Common myeloid progenitor, CD34-positive (primary cell): ENCODE measurements at places on chromosomes 11 and 22.
A peak's percentile ranks its signal among the peaks of the same experiment; 100 is the strongest.

DNA sequence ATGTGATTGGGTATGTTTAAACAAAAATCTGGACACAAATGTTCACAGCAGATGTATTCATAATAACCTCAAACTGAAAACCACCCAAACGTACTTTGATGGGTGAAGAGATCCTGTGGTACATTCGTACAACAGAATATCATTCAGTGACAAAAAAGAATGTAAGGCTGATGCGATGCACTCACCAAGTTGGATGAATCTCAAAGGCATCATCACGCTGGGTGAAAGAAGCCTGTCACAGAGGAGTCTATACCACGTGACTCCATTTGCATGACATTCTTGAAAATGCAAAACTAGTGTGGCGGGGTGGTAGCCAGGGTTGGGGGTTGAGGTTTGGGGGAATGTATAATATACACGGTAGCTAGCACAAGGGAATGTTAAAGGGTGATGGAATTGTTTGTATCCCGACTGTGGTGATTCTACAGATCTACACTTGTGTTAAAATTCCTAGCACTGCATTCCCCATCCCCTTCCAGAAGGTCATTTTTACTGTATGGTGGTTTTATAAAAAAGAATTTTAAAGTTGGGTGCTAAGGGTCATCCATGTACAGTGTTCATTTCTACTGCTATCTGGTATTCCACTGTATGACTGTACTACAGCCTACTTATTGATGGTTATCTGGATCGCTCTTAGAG lies 35.0 kb upstream of the SLC25A1 start:
- DNase-seq, result no peak

- no peak for DNase-seq
Observed at GRCh38 chr22:39559456-39560105, 11.0 kb upstream of the CACNA1I start.

DNA sequence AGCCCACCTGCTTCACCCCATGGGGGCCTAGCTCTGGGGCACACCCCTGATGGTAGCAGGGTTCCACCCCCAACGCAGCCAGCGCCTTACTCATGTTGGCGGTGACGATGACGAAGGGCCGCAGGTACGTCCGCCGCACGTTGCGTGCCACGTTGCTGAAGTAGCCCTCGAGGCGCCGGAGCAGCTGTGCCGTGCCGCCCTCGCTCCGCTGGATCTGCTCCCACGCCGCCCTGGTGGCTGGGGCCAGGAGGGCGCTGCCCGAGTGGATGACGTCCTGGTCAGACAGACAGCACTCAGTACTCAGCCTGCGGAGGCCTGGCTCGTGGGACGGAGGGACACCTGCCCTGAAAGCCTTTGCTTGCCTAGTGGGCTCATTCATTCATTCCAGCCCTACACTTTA lies 50.8 kb downstream of the TRMU start:
- no peak for DNase-seq

GRCh38 chr22:44403602-44404329 lies 91.0 kb upstream of the SHISAL1 start:
- DNase-seq, result no peak

DNA sequence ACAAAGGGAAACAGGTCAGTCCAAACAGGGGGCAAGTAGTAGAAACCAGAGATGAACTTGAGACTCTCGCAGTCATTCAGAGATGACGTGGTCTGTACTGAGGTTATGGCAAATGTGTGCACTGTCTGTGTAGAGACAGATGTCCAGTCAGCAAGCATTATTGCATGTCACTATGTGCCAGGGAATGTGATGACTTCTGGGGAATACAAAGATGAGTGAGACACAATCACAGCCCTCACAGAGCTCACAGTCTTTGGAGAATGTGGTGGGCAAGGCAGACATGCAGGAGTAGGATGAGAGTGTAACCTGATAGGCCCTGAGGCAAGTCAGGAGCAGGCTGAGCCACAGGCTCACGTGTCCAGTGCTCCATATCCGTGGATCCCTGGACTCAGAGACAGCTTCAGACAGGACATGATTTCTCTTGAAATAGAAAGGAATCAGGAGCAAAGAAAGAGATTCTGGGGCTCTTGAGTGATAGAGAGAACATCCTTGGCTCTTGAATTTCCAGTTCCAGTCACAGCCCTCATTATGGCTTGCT lies 550.7 kb downstream of the ETS1 start:
- DNase-seq, result no peak

GRCh38 chr22:39282645-39283321 lies 36.6 kb downstream of the RPL3 start:
- no peak for DNase-seq

DNA sequence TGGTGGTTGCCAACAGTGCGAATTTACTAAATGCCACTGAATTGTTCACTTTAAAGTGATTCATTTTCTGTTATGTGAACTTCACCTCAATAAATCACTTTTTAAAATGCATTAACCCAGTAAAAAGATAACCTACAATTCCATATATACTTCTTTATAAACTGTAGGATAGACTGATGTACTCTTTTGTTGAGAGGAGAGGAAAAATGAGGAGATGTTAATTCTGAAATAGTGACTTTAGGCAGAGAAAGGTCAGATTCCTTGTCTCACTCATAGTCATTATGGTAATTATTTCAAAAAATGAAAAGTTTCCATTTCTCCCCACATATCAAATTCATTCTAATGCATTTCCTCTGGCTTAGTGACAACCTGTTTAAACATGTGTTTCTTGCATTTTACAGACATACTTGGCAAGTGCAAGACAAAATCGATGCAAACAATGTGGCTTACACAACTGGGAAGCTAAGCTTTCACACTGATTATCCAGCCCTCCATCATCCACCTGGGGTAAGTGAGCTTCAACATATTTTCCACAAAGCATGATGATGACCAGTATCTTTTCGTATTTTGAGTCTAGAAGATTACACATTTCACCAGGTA lies 74.5 kb downstream of the BBOX1 start:
- DNase-seq, result no peak

GRCh38 chr22:35484651-35485556 lies 55.7 kb upstream of the RASD2 start:
- no peak for DNase-seq

DNA sequence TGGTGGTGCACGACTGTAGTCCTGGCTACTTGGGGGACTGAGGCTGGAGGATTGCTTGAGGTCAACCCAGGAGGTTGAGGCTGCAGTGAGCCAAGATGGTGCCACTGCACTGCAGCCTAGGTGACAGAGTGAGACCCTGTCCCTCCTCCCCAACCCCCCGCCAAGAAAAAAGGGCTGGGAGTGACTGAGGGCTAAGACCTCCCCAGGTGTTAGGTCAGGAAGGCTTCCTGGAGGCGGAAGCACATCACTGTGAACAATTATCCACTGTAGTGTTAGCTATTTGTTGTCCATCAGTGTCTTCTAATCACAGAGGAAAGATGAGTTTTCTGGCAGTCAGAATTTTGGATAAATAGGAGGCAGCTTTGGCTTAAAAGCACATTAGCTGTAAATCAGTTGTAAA lies 8.8 kb downstream of the YDJC start:
- DNase-seq, result no peak

GRCh38 chr11:70546191-70546940 lies 148.0 kb downstream of the CTTN start:
- DNase-seq, result no peak

DNA sequence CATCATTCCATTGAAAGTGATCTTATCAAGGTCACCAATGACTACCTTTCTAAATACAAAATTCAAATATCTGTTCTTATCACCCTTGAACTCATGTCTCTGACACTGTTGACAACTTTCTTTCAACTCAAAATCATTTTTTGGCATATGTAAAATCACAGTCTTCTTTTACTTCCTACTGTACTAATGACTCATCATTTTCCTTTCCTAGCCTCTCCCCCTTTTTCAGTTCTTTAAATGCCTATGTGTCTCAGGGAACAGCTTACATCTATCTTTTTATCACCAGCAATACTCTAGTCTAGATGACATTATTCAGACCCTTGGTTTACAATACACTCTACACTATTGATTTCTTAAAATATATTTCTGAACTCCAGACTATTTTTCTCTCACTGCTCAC lies 2220.7 kb upstream of the RAG2 start:
- DNase-seq, result no peak

DNA sequence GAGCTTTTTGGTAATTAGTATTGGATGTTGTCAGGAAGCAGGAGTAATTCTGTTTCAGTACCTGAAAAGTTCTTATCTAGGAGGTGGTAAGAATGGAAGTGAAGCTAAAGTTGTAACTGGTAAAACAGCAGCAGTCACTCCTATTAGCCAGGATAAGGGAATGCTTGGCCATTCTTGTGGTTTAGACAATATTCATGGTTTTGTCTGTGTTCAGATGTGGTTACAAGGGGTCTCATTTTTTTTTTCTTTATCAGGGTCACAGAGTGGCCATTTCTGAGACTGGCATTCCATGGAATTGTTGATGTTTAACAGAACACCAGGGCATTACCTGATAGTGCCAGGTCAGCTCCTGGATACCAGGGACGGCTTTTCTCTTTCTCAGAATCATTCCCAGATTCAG lies 23.8 kb downstream of the TAF1D start:
- DNase-seq, result peak; percentile 26

DNA sequence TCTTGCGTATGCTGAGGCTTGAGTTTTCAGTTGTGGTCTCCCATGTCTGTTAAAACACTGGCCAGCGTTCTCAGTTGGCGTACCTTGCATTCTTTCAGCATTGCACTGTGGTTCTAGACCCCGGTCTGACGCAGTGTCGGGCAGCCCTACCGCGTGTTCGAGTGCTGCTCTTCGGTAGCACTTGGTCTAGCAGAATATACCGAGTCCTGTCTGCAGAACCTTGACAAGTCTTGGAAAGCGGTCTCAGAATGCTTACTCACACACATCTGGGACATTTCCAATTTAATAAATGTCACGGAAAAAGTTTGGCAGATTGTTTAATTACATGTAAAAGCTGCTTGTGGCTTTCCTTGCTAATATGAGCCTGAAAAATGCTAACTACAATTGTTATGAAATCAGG lies 32.6 kb downstream of the PPFIA1 start:
- peak; percentile 13 for DNase-seq

DNA sequence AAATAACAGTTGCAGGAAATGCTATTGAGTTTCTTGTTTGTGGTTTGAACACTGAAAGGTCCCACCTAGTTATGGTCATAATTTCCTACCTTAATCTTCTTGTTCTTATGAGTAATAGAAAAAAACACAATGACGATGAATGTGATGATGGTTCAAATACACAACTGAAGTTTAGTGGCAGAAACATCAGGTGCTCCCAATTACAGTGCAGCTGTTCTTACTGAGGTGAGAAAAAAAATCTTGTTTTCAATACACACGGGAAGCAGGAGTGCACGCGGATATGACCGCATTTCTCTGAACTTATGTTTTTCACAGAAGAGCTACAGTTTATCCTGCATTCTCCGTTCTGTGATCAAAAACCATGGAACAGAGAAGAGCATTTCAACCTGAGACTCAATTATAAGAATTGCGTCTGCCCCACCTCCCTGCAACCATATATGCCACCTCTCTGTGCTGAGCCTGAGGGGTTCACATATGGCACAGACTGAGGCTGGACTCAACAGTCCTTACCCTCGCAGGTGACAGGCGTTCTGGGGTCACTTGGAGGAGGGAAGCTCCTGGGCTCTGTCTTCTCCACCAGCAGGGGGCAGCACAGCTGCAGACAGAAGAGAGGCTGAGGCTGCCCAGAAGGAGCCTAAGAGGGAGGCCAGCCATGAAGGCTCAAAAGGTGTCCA lies 99.7 kb upstream of the IGLL5 start:
- peak; percentile 55 for DNase-seq

- DNase-seq, result no peak
Observed at GRCh38 chr11:18501629-18502028, 25.1 kb downstream of the TSG101 start.

GRCh38 chr11:64762674-64763525 lies 3.1 kb upstream of the PYGM start:
- no peak for DNase-seq

- peak; percentile 93 for DNase-seq
Observed at GRCh38 chr22:42937164-42937843, 77.6 kb downstream of the PACSIN2 start.

DNA sequence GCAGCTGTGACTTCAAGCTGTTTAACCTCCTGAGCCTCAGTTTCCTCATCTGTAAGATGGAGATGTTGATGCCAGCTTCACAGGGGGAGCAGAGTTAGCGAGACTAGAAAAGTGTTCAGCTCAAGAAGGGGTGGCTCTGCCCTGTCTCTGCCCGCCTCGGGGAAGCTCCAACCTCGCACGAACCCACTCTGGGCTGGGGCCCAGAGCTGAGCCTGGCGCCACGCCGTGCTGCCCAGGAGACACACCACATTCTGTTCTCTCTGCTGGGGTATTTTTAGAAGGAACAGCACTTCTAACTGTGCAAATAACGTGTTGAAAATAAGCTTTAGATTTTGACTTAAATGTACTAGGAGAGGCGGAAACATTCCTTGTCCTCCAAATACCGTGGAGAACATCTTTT lies 74.1 kb downstream of the PHF21B start:
- DNase-seq, result no peak

DNA sequence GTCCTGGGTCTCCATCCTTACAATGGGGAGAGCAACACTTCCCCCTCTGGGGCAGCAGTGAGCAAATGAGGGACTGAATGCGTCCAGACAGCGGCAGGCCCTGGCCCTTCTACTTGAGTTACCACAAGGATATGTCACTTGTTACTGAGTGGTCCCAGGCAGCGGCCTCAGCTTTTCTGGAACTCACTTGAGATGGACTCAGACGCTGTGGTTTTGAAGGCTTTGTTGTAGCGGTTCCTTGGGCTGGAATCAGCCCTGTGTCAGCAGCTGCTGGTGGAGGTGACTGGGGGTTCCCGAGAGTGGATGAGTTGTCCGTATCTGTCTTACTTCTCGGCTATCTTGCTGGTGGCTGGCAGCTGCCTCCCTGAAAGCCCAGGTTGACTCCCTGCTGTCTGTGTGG lies 77.0 kb downstream of the MICAL2 start:
- DNase-seq, result peak; percentile 35

GRCh38 chr11:62242021-62242420 lies at the start of gene SCGB1D2:
TSS of gene SCGB1D2 (plus strand) at chr11:62242239. CDS start at chr11:62242308, 69 bp downstream.
- no peak for DNase-seq

GRCh38 chr11:67581469-67581868 lies 2.1 kb upstream of the GSTP1 start:
- DNase-seq, result no peak

- peak; percentile 90 for DNase-seq
Observed at GRCh38 chr22:36781656-36782627, 6.0 kb upstream of the IFT27 start.

- no peak for DNase-seq
Observed at GRCh38 chr11:48073031-48073861, 92.9 kb downstream of the PTPRJ start.

- DNase-seq, result no peak
Observed at GRCh38 chr11:1979607-1980006, 18.0 kb downstream of the H19 start.

GRCh38 chr22:32800994-32801536 lies 440 bp upstream of the TIMP3 start:
- DNase-seq, result no peak

GRCh38 chr11:66718320-66718971 lies 10.6 kb downstream of the SPTBN2 start:
- DNase-seq, result no peak

DNA sequence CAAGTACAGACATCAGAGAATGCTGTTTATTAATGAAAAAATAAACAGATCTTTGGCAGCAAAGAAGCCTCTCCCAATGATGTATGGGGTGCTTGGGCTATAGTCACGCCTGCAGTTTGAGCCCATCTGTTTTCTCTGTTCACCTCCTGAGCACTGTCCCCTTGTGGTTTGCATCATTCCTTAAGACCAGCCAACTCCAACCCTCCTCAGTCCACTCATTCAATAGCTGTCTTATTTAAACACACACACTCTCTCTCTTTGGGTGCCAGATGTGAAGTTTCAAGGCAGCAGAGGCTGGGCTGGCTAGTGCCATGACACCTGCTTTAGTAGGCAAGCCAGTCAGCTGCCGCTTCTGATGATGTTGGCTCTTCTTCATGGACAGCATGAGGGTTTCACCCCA lies 58.1 kb downstream of the POLD3 start:
- no peak for DNase-seq

GRCh38 chr22:25942856-25943411 lies 200.9 kb downstream of the MYO18B start:
- DNase-seq, result no peak
